ENCODE measurements at places on chromosomes 2 and 18.

- DNase-seq, result no peak
Observed at GRCh38 chr2:185625604-185626003, 113.0 kb upstream of the FSIP2 start.

- no peak for DNase-seq
Observed at GRCh38 chr2:234546770-234547169, 49.9 kb upstream of the ARL4C start.

GRCh38 chr2:120990451-120990871 lies 254.8 kb downstream of the GLI2 start:
- no peak for DNase-seq

- no peak for DNase-seq
Observed at GRCh38 chr18:13415736-13416135, 197.2 kb downstream of the LDLRAD4 start.

GRCh38 chr2:57740891-57741290 lies 305.7 kb upstream of the VRK2 start:
- no peak for DNase-seq

- no peak for DNase-seq
Observed at GRCh38 chr2:26615336-26615859, 25.8 kb downstream of the CIB4 start.

DNA sequence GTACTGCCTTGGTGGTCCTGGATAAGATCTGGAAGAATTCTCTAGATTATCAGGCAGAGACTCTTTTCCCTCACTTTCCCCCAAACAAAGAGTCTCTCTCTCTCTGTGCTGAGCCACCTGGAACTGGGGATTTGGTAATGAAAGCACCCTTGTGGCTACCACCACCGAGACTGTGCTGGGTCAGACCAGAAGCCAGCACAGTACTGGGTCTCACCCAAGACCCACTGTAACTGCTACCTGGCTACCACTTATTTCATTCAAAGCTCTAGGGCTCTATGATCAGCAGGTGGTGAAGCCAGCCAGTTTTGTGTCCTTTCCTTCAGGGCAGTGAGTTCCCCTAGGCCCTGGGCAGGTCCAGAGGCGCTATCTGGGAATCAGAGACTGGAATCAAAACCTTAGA lies 269.6 kb upstream of the CWC22 start:
- no peak for DNase-seq

- DNase-seq, result no peak
Observed at GRCh38 chr18:42334931-42335330, 379.9 kb downstream of the PIK3C3 start.

GRCh38 chr2:239710953-239711861 lies 310.4 kb upstream of the HDAC4 start:
- no peak for DNase-seq

GRCh38 chr2:171485116-171485515 lies 37.2 kb upstream of the CYBRD1 start:
- peak; percentile 39 for DNase-seq

GRCh38 chr2:193461431-193461934 lies 1266.8 kb upstream of the TMEFF2 start:
- DNase-seq, result no peak

DNA sequence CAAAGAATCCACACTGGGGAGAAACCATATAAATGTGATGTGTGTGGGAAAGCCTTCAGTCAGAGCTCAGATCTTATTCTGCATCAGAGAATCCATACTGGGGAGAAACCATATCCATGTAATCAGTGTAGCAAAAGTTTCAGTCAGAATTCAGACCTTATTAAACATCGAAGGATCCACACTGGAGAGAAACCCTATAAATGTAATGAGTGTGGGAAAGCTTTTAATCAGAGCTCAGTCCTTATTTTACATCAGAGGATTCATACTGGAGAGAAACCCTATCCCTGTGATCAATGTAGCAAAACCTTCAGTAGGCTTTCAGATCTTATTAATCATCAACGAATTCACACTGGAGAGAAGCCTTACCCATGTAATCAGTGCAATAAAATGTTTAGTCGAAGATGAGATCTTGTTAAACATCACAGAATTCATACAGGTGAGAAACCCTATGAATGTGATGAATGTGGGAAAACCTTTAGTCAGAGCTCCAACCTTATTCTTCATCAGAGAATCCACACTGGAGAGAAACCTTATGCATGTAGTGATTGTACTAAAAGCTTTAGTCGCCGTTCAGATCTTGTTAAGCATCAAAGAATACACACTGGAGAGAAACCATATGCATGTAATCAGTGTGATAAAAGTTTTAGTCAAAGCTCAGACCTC lies 16.7 kb upstream of the ZSCAN30 start:
- DNase-seq, result no peak

DNA sequence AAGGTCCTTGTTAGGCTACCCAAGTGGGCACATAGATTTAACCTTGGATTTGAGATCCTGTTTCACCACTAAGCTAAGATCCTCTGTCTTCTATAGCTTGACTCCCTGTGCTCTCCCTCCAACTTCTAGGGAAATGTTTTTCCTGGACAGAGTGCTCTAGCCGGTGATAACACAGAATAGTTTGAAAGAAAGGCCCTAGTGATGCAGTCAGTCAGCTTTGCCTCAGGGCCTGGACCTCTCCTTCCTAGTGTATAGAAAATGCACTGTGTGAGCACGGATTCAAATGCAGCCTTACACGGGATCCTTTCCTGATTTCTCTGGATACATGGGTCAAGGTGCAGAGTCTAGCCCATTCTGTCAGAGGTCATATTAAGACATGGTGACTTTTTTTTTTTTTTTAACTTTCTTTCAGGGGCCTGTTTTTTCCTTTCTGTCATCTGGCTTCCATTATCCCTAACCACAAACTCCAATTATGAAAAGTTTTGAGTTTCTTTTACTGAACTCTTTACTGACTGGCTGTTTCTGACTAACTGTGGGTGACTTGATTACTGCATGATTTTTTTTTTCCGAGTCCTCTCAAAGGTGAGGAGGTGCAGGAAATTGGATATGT lies 122.6 kb downstream of the LRP1B start:
- DNase-seq, result no peak

GRCh38 chr2:236081171-236081570 lies 87.0 kb downstream of the GBX2 start:
- no peak for DNase-seq

- DNase-seq, result no peak
Observed at GRCh38 chr2:46356991-46357390, 59.8 kb downstream of the EPAS1 start.

DNA sequence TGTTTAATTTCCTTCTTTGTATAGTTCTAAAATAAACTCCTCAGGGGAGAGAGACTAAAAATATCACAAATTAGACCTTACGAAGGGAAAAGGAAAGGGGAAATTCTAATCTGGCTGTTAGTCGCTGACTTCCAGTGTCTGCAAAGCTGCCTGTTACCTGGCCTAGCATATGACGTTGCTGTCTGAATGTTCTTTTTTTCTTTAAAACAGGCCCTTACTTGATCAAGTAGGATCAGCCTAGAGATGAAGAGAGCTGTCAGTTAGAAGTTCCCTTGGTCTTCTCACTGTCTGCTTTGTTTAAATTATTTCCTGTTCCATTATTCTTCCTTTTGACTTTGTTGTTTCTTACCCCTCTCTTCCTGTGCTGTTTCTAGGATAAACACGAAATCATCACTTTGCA lies 11.2 kb downstream of the NCK2 start:
- DNase-seq, result no peak

- DNase-seq, result no peak
Observed at GRCh38 chr18:79050005-79050404, 19.2 kb upstream of the ATP9B start.

GRCh38 chr2:85181844-85182456 lies 48.8 kb downstream of the TCF7L1 start:
- DNase-seq, result no peak

DNA sequence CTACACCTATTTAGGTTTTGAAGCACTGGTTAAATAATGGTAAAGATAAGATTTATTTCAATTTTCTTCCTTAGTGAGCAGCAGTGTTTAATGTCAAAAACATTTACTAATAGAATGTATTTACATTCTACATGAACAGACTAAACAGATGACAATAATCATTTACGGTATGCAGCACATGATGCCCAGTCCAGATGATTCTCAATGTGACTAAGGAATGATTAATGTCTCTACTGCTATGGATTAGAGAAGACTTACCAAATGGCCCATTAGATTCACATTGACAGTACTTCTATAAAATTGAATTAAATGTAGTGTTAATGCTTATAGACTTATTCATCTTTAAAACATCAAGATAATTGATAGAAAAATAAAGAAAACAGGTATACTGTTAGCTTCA lies 22.1 kb upstream of the SLC5A7 start:
- no peak for DNase-seq

DNA sequence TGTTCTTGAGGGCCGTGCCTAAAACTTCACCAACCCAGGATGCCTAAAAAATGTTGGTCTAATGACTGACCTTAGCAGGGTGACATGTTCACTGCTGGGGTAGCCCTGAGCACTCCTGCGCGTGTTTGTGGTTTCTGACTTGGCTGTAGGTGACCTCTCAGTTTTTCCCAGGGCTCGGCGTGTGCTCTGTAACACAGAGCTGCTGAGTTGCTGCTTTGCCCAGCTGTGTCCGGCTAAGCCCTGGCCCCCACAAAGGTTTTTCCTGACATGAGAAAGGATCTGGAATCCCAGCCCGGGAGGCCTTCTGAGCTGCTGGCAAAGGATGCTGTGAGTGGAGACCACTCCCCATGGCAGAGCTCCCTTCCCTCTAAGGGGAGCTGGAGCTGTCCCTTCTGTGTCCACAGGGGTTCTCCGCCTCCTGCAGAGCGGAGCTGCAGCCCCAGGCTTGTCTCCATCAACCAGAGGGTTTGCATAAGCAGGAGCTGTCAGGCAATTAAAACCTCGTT lies 52.7 kb downstream of the CRIM1 start:
- peak; percentile 90 for DNase-seq

GRCh38 chr2:224690868-224691267 lies 25.3 kb downstream of the CCDC195 start:
- DNase-seq, result peak; percentile 44

GRCh38 chr2:98796775-98797544 lies 66.0 kb upstream of the MGAT4A start:
- no peak for DNase-seq

- DNase-seq, result no peak
Observed at GRCh38 chr2:53021828-53022227, 745.8 kb upstream of the CHAC2 start.

- no peak for DNase-seq
Observed at GRCh38 chr18:54157646-54158385, 66.7 kb downstream of the MBD2 start.

- DNase-seq, result no peak
Observed at GRCh38 chr2:142684667-142685066, 192.8 kb upstream of the KYNU start.

- DNase-seq, result peak; percentile 14
Observed at GRCh38 chr2:228646061-228646460, 464.6 kb upstream of the SPHKAP start.

- peak; percentile 19 for DNase-seq
Observed at GRCh38 chr2:239465017-239466001, 64.5 kb upstream of the HDAC4 start.

GRCh38 chr2:1781291-1782080 lies 37.2 kb upstream of the PXDN start:
- DNase-seq, result no peak

DNA sequence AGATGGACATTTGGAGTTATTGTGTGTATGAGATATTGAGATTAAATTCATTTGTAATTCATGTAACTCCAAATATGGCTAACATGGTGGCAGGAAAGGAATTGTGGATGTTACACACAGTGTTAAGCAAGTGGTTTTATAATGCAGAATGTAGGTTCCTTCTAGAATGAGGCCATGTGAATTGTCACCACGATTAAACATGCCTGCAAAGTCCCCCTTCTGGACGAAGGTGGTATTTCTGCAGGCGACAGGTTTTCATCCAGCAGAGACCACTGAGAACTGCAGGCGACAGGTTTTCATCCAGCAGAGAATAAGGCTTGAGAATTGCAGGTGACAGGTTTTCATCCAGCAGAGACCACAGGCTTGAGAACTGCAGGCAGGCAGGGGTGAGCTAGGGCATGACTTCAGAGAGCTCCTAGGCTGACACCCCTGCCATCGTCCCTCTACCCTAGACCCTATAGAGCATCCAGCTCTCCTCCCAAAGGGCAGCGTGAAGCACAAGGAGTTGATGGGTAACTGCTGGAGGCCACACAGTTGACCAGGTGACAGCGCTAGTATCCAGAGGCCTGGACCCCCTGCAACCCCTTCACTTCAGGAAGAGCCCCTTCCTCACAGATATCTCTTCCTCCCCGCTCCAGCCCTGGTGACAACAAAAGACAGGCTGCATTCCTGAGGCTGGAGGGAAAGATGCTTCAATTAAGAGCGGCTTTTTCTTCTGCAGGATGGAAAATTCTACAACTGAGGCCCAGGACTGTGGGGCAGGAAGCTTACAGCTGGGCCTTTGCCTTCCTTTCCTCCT lies 175.8 kb downstream of the LOXHD1 start:
- peak; percentile 71 for DNase-seq

GRCh38 chr2:42185220-42185921 lies 16.2 kb downstream of the EML4 start:
- DNase-seq, result no peak

DNA sequence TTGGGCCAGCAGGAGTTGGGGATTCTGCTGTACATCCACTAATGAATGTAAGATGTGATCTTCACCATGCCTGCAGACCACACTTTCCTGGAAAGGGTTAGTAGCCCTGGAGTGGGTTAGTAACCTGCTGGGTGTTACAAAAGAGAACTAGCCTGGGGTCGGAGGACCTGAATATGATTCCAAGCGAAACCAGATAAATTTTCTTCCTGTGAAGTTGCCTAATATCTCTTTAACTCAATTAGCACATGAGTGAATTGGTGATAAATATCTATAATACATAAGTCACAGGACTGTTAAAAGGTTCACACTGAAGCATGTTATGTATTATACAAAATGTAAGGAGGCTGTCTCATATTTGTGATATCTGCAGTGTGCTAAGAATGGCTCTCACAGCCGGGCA lies 291.0 kb downstream of the CNTNAP5 start:
- no peak for DNase-seq

- DNase-seq, result no peak
Observed at GRCh38 chr2:215598376-215598975, 162.6 kb upstream of the FN1 start.

- no peak for DNase-seq
Observed at GRCh38 chr2:64604155-64604554, 49.6 kb downstream of the SERTAD2 start.

DNA sequence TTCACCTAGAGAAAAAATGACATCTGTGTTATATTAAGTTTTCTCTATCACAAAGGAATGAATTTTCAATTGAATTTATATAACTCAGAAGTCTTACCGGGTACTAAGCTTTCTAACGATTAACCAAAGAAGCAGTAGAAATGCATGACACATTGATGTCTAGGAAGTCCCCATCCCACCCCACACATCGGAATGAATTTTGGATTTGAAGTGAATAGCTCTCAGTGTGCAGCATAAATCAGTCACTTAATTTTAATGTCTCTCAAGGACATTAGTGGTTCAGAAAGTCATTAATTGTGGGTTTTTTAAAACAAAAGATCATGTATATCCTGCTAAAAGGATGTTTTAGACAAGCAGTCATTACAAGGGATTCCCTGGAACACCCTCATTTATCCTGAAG lies 141.4 kb upstream of the PIEZO2 start:
- no peak for DNase-seq

DNA sequence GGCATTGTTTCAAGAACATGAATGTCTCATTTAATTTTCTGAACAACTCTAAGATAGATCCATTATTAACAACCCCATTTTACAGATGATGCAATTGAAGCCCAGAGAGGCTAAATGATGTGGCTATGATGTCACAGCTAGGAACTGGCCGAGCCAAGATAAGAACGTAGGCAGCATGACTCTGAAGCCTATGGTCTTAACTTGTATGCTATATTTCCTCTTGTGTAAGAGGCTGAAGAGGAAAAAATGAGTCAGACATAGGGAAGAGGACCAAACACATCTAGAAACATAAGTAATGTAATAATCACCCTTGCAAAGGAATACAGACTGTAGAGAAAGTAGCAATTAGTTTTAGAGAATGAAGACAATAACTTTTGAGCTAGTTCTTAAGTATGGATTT lies 416.8 kb downstream of the FIGN start:
- DNase-seq, result peak; percentile 3
